ENCODE measurements at places on chromosomes 1 and 21.

- no peak for DNase-seq
Measured at GRCh38 chr1:92563457-92564216, 76.9 kb upstream of the GFI1 start.

DNA sequence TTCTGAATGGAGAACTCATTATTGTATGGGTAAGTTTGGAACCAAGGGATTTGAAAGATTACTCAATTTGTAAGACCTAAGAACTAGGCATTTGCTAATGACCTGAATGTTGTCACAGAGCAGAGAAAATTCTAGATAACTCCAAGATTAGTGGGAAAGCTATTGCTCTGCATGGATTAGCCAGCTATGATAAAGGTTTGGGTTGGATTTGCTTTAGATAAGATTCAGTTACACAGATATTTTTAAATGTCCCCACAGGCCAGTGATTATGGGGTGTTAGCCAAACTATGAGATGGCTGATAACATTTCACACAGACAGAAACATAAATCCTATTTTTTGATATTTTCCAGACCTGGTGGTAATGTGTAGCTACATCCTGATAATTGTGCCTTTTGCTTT, 88.2 kb downstream of the NTPCR start:
- no peak for DNase-seq

GRCh38 chr1:200654660-200655059, 15.0 kb downstream of the DDX59 start:
- no peak for DNase-seq

- no peak for DNase-seq
Measured at GRCh38 chr1:197222025-197222685, 45.9 kb upstream of the CRB1 start.
